Foreskin melanocyte (primary cell): ENCODE measurements at places on chromosomes 1 and 21.

- no peak for DNase-seq
These were observed 38.6 kb downstream of the SLC45A1 start for GRCh38 chr1:8356256-8357209.

DNA sequence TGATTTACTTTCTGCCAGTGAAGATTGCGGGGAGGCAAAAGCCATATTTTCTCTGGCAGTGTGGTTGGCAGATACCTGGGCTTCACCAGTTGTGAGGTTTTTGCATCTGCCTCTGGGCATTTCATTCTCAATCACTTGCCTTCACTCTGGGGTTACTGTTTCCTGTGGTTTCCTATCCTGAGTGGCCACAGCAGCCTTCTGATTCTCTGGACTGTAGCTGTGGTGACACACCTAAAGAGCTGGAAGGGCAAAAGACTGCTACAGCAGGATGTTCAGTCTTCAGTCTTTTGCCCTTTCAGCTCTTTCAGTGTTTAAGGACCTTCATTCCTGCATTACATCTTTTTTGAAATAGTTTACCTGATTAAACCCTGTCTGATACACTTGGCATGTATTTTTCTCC lies 50.5 kb upstream of the GPR52 start:
- no peak for DNase-seq

- DNase-seq, result no peak
These were observed 40.1 kb downstream of the SORT1 start for GRCh38 chr1:109357616-109358015.

DNA sequence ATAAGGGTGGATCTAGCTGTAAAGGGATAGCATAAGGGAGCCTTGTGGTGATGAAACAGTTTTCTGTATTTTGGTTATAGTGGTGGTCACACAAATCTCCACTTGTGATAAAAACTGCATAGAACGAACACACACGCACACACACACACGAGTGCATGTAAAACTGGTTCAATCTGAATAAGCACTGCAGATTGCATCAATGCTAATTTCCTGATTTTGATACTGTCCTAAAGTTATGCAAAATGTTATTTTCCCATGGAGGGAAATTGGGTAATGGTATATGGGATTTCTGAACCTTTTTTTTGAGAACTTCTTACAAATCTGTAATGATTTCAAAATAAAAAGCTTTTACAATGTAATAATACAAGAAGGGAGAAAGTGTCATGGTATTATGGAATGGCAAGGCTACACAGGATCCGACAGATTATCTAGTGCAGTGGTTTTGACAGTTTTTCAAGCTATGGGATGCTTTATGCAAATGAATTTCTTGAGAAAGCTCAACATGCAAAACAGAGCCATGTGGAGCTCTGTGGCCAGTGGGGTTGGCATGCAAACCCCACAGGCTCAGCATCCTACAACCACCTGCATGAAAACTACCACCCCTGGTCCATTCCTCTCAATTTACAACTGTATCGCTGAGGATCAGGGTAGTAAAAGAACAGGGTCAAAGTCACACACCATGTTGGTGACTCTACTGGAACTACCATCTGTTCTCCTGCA lies 18.8 kb downstream of the SLC41A1 start:
- no peak for DNase-seq

GRCh38 chr1:159993911-159994310 lies 37.9 kb downstream of the PIGM start:
- DNase-seq, result no peak
